ENCODE measurements at places on chromosomes 13 and 19.

DNA sequence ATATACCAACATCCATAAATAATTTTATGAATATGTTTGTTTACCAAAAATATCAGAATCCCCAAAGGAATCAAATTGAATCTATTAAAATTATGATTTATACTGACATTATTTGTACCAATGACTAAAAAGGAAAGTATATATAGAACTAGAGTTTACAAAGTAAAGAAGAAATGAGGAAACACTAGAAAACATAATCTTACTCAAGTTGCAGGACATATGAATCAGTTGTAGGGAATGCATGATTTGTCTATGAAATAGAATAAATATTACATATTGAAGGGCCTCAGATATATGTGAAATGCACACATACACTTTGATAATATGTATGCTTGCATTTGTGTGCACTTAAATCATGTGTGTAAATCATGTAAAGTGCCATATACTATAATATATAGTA is 1466.4 kb downstream of the EFNB2 start:
- no peak for DNase-seq

DNA sequence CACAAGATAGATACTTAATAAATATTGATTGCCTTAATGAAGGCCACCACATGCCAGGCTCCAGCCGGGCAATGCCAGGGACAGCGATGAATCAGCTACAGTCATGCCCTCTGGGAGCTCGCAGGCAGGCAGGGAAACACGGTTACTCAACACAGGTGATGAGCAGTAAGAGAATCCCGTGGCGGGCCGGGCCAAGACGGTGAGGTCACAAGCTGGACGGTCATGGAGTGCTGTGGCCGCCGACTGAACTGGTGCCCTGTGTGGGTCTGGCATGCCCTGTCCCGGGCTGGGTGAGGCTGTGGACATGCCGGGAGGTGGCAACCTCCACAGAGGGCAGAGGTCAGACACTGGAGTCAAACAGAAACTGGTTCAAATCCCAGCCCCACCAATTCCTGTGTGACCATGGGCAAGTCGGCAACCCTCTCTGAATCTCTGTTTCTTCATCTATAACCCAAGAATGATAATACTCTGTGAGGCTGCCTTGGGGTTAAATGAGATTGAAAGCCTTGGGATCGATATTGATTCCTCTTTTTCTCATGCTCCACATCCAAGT is 13.2 kb upstream of the PAK4 start:
- no peak for DNase-seq

GRCh38 chr13:27923794-27924528 is 4.2 kb downstream of the PDX1 start:
- DNase-seq, result no peak

- no peak for DNase-seq
Observed at GRCh38 chr13:52644108-52644507, 1.9 kb downstream of the HNRNPA1L2 start.

DNA sequence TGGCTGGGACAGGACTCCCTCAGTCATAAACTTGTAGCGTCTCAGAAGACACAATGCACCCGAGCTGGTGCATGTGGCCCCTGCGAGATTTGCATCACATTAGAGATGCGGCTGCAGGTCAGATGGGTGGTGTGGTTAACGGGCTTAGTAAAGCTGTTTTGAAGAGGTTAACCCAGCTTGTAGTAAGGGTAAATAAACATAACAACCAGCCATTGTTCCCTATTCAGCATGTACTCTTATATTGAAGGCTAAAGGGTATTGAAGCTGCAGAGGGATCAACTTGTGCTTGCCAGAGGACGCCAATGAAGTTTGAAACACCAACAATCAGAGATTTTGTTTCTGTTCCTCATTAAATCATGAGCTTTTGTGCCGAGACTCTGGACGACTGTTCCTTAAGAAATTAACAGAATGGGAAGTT is 79.4 kb downstream of the ZIC5 start:
- no peak for DNase-seq

DNA sequence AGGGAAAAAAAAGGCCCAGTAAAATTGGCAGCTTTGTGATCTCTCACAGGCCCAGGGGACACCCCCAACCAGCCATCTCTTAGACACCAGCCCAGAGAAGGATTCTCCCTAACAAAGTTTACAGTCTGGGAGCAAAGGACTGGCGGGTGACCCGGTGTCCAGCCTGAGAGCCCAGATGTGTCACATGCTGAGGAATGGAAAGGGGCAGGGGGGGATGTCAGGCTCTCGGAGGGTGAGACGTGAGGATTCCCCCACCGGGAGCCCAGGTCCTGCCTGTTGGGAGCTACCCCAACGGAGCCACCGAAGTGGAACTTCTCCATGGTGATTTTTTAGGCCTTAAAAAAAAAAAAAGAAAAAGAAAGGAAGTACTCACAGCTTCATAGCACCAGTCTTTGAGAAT is 4.8 kb upstream of the CTXN1 start:
- DNase-seq, result no peak

GRCh38 chr13:104817271-104817670 is 1718.2 kb downstream of the EFNB2 start:
- DNase-seq, result no peak

GRCh38 chr19:1911098-1911497 is 5.9 kb downstream of the ADAT3 start:
- DNase-seq, result no peak
